ENCODE measurements at places on chromosomes 2 and 18.

DNA sequence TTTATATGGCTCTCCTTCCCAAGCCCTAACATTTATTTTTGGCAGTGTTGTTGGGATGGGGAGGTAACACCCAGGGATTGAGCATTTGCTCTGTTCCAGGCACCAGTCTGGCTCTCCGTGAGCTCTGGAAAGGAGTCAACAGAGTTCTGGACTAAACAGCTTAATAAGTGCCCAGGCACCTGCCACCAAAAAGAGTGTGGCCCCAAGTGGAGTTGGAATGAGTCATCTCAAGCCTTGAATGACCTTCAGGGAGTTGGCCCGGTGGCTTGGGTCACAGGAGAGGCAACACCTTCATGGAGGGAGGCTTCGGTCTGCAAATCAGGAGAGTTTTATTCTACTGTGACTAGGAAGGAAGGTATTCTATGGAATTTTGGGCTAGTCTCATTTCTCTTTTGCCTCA, 203.2 kb downstream of the DLGAP1 start:
- DNase-seq = no peak

DNA sequence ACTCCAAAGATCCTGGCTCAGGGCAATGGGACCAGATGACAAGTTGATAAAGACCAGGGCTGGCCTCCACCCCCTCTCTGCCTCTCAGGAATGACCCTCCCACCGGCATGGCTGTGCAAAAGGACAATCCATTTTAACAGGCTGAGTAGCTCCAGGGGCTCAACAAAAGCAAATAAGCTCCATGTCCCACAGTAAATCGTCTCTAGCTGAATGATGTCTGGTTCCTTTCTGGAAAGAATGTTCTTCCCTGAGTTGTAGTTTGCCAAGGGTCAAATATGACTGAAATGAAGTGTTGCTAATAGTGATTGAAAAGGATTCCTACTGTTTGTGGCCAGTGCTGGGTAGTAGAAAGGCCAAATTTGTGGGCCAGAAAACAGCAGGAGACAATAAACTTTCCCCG, 434.4 kb upstream of the ETAA1 start:
- no peak for DNase-seq

DNA sequence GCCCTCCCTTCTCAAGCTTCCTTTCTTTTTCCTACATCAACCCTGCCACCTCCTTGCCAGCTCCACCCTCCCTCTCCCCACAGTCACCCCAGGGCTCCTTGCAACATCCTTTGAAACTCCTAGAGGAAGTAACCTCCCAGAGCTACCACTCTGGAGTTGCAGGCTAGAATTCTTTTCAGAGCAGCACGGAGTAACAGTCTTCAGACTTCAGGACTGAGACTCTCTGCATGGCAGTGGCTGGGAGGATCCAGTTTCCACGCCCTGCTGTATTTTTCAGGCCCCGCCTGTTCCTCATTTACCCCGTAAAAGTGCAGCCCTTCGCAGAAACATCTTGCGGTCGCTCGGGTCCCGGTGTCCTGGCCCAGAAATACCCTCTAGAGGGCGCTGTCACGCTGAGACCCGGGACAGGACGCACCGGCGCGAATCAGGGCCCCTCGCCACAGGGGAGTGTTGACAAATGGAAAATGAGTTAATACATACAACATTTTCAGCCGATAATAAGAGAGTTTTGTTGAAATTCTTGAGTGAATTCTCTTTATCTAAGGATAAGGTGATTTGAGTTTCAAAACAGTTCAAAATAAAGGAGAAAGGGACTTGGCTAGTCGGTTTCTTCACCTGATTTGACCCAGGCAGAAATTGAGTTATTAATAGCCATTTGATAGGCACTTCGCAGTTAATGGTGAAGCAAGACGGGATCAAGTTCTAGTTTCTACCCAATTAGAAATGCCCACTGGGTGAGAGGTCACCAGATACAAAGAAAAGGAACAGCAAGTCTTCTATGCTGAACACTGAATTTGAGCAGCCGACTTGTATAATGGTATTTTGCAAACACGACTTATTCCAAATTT, 18.5 kb upstream of the NTSR2 start:
- DNase-seq = peak; percentile 90

GRCh38 chr18:34399892-34400291, 175.2 kb upstream of the NOL4 start:
- no peak for DNase-seq

GRCh38 chr18:70256994-70257393, 31.9 kb upstream of the SOCS6 start:
- no peak for DNase-seq

GRCh38 chr2:190668892-190669291, 20.0 kb downstream of the NAB1 start:
- DNase-seq = no peak

DNA sequence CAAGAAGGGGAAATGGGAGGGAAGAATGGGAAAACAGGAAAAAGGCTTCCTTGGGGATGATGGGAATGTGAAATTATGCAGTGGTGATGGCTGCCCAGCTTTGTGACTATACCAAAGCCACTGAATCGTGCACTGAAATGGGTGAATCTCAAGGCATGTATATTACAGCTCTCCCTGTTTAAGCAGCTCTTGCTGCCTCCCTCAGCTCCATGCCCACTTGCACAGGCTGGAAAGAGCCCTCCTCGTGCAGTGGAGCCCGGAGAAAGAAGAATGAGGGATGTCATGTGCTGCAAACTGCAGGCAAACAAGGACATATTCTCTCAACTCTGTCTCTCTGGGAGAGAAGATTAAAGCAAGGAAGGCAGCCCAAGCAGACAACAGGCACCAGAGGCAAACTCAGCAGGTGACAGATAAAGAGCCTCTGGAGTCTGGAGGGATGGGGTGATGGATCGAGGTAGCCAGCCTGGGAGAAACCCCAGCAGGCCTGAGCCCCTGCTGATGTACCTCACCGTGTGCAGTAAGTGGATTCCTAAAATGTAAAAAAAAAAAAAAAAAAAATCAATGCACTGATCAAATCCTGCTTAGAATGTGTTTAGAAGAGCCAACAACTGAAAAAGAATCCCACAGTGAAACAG, 62.4 kb upstream of the SLC66A3 start:
- no peak for DNase-seq

DNA sequence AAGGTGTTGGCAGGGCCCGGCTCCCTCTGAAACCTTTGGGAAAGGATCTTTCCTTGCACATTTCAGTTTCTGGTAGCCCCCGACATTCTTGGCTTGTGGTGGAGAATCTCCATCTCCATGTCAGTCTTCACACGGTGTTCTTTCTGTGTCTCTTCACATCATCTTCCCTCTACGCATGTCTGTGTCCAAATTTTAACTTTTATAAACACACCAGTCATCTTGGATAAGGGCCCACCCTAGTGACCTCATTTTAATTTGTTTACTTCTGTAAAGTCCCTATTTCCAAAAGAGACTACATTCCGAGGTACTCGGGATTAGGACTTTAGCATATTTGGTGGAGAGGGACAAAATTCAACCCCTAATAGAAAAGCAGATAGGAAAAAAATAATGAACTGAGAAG, 138.4 kb downstream of the GALNT3 start:
- peak; percentile 26 for DNase-seq

DNA sequence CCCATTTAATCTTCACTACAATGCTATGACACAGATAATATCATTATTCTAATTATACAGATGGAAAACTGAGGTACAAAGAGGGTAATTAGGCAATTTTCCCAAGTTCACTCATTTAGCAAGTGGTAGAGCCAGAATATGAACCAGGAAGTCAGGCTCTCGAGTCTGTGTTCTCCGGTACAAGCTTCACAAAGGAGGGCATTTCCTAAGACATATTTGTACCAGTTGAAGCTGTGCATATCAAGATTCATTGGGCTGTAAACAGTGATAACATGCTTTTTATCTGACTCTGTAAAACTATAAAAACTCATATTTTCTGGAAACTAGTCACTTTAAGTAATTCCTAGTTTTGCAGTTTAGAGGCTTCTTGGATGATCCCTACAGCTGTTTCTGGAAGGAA, 23.0 kb upstream of the CPS1 start:
- no peak for DNase-seq

DNA sequence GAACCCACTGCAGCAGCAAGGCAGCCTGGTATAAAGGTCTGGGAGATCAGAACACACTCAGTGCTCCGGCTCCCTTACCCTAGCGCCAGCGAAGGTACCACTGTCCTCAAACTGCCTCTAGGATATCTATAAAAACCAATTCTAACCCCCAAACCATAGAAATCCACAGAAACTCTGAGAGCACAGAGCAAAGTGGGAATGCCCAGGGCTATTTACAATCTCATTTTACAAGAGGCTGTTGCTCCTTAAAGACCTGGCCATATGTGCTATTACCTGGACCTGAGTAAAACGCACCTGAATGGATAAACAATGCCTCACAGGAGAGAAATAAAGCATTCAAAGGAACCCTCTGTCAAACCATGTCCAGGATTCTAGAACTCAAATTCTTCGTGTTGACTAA, 4.3 kb downstream of the STK39 start:
- DNase-seq = no peak

- DNase-seq = peak; percentile 85
Observed at GRCh38 chr18:62863579-62864001, 148.2 kb downstream of the PHLPP1 start.

GRCh38 chr2:219128396-219128795, 32.2 kb downstream of the NHEJ1 start:
- DNase-seq = no peak

Measured in foreskin fibroblast (primary cell).